ENCODE measurements at places on chromosomes 7 and 10.

DNA sequence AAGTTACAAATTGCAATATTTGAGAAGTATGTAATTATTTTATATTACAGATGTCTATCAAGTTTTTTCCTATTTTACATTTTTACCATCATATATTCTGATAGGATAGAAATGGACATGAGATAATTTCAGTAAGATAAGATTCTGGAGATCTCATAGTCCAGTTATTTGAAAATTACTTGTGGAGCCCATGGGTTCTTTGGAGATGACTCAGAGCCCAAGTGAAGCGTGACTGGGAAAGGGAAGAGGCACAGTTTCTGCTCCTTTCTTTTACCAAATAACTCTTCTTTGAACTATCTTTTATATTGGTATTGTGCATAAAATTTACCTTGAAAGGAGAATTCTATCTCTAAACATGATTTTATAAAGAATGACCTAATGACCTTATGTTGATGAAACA, 2.4 kb downstream of the CD36 start:
- no peak for DNase-seq

- no peak for DNase-seq
These were observed 155.7 kb downstream of the LCOR start for GRCh38 chr10:96987842-96988175.

DNA sequence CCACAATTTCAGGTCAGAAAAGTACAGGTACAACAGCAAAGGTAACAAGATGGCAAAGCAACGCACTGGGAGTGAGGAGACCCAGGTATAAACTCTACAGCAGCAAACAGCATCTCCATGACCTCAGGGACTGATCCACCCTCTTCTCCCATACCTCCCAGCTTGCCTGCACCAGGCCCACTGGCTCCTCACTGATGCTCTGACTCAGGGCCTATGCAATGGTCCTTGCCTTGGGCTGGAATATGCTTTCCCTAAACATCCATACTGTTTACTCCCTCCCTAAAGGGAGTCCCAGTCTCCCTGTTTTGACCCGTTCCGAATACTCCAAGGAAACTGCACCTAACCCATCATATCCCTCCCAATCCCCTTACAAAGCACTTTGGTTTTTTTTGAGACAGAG, 60.4 kb downstream of the UPF2 start:
- no peak for DNase-seq

- DNase-seq: no peak
These were observed 210.2 kb downstream of the MLLT10 start for GRCh38 chr10:21744223-21744622.

- DNase-seq: no peak
These were observed 17.0 kb upstream of the CDCA7L start for GRCh38 chr7:21962677-21963076.
